ENCODE measurements at places on chromosomes 1 and 21.

- DNase-seq = peak; percentile 96
These were observed 62.0 kb upstream of the RASAL2 start for GRCh38 chr1:178031856-178032320.

DNA sequence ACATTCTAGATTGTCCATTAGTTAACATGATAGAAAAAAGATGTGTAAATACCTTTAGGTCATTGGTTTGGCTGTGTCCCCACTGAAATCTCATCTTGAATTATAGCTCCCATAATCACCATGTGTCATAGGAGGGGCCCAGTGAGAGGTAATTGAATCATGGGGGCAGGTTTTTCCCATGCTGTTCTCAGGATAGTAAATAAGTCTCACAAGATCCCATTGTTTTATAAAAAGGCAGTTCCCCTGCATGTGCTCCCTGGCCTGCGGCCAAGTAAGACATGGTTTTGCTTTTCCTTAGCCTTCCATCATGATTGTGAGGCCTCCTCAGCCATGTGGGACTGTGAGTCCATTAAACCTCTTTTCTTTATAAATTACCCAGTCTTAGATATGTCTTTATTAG is 32.5 kb upstream of the SLC44A5 start:
- peak; percentile 2 for DNase-seq

DNA sequence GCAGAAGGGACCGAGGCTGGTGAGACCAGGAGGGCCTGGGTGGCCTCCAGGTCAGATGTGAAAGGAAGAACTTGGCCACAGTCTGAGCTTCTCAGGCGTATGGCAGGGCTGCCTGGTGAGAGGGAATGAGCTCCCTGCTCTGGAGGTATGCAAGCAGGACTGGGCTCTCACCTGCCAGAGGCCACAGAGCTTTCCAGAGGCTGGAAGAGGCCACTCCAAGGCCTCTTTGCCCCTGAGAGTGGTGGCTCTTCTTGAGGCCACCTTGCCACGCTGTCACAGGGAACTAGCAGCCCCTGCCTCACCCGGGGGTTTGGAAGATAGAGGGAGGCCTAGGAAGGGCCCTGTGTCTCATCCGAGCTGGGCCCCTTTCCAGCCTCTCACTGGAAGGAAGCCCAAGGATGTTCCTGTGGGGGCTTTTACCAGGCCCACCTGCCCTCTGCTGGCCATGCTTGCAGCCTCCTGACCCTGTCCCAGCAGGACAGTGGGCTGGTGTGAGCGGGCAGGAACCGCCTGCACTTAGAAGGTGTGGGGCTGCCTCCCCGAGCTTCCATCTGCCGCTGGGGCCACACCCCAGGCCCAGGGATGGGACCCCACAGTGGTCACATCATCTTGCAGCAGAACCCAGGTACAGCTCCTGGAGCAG is 10.0 kb downstream of the PCSK9 start:
- no peak for DNase-seq

DNA sequence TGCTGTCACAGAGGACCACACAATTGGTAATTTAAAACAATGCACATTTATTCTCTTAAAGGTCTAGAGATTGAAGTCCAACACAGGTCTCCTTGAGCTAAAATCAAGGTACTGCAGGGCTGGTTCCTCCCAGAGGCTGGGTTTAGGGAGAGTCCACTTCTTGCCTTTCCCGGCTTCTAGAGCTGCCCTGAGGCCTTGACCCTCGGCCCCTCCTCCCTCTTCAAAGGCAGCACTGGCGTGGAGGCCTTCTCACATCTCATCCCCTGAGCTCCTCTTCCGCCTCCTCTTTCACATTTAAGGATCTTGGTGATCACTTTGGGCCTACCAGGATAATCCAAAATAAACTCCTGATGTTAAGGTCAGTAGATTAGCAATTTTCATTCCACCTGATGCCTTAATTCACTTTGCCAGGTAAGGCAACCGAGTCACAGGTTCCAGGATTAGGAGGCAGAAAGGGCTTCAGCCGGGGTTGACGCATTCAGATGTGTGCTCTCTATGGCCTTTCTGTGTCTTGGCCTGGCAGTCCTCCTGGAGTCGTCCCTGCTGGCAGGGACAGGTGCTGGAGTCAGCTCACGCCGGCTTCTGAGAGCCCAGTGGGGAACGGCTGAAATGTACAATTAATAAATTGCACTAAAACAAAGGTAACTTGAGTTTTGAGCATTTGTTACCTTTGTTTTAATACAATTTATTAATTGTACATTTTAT is 61.2 kb upstream of the ABCG1 start:
- no peak for DNase-seq

GRCh38 chr1:45979778-45980176 is 152.7 kb downstream of the PIK3R3 start:
- no peak for DNase-seq

DNA sequence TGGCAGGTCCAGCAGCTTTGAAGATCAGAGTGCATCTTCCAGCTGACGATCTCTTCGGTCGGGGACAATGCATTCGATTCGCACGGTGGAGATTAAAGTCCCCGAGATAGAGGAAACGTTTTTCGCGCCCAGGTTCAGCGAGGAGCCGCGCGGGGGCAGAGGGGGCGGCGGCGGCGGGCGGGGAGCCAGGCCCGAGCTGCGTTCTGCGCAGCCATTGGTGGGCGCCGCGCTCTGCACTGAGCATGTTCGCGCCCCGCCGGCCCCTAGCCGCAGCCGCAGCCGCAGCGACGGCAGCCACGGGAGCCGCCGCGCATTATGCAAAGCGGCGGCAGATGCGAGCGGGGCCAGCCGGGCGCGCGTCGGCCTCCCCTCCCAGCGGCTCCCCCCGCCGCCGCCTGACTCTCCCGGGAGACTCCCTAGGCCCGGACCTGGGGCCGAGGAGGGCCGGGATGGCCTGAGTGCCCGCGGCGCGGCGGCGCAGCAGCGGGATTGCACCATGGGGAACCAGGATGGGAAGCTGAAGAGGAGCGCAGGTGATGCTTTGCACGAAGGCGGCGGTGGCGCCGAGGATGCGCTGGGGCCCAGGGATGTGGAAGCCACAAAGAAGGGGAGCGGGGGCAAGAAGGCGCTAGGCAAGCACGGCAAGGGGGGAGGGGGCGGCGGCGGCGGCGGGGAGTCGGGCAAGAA is at the start of gene FMN2:
FMN2 (plus strand) TSS at position 270 of the 687 bp plus-strand sequence; CDS start at position 497, 227 bp downstream.
- peak; percentile 80 for DNase-seq
